ENCODE measurements at places on chromosomes 16 and 17.

DNA sequence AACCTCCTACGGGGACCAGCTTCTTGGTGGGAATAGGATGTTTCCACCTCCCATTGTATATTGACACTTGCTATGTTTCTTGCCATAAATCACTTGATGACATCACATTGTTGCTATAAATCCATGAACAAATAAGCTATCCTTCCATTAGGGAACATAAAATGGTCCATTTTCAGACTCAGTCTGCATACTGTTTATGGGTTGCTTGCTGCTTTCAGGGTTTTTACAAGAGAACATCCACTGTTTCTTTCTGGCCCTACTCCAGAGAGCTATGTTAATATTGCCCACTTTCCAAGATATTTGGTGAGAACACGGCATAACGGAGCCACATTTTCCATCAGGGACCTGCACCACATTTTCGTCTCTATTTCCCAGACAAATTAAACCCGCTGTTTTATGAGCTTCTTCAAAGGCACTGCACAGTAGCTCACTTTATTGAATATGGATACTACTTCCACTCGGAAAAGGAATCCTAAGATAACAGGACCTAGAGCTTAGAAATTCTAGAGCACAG, 800.2 kb downstream of the KCNJ2 start:
- no peak for DNase-seq

DNA sequence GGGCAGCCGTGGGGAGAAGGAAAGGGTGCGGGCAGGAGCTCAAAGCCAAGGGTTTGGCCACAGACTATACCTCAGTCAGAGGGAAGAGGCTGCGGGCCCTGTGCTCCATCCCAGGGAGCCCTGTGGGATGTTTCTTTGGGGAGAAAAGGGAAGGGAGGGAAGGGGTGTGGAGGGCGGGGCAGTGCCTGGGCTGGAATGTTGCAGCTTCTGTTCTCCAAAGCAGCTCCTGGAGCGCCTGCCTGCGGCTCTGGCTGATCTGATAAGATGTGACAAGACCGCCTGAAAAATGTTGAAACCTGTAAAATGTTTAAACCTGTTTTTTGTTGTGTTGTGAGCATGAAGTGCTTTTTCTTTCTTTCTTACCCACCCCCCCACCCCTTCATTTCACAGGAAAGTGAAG, 32.8 kb downstream of the WNT3 start:
- no peak for DNase-seq

GRCh38 chr16:65769776-65770438, 596.6 kb upstream of the CDH5 start:
- peak; percentile 27 for DNase-seq

DNA sequence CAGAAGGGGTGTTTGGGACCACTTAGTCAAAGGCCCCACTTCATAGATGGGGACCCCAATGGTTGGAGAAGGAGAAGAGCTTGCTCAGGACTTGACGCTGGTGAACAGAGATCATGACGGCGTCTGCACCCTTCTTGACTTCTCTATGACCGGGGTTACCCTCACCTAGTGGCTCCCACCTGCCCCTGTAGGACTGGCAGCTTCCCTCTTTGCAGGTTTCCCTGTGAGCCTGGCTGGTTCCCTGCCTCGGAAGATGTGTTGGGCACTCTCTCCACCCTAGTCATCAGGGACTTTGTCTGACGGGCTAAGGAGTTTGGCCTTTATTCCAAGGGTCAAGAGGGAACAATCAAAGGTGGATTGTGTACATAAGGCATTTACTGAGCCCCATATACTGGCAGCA, 22.7 kb downstream of the TBX4 start:
- no peak for DNase-seq

DNA sequence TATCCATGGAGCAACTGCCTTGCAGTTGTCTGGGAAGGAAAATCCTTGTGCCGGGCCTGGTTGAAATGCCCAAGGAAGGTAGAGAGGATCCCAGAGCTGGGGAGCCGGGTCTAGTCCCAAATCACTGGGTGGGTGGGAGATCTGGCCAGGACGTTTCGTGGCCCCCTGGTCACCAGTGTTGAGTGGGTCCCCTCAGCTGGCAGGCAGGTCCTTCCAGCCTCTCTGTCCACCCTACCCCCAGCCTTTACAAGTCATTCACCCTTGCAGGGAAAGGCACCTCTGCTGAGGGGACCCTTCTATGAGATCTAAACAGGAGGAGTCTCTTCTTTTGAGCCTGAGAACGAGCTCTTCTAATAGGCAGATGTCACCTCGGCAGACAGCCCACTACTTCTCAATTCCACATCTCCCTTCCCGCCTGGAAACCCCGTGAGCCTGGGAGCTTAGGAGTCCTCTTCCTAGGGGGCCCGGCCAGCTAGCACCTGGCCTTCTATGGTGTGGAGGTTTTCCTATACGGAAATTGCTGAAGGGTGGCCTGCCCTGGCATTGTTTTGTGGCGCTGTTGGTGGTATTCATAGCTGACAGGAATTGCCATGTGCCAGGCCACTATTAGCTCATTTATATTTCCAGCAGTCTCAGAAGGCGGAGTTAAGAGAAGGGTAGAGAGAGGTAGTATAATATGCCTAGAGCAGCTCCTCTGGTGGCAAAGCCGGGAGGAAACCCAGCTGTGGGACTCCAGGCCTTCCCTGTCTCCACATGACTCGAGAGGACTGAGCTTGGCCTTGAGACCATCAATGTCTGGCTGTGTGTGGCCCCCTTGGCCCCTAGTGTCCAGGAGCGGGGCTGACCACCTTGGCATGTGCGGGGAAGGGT, 13.3 kb downstream of the MPRIP start:
- no peak for DNase-seq

DNA sequence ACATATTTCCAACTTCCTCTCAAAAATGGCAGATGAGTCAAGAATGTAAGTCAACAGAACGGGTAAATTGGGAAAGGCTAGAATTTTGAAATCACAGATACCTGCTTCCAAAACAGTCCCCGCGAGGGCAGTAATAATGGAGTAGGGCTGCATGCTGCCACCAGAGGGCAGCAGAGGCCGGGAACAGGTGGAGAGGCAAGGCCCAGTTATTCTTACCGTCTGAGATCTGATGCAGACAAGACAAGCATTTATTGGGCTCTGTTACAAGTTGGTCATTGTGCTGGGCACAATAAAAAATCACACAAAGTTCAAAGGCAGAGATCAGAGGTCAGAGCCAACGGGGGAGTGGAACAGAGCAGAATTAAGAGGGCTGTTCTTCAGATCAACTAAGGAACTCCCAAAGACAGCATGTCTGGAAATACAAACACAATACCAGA, 8.8 kb upstream of the MLKL start:
- peak; percentile 36 for DNase-seq

DNA sequence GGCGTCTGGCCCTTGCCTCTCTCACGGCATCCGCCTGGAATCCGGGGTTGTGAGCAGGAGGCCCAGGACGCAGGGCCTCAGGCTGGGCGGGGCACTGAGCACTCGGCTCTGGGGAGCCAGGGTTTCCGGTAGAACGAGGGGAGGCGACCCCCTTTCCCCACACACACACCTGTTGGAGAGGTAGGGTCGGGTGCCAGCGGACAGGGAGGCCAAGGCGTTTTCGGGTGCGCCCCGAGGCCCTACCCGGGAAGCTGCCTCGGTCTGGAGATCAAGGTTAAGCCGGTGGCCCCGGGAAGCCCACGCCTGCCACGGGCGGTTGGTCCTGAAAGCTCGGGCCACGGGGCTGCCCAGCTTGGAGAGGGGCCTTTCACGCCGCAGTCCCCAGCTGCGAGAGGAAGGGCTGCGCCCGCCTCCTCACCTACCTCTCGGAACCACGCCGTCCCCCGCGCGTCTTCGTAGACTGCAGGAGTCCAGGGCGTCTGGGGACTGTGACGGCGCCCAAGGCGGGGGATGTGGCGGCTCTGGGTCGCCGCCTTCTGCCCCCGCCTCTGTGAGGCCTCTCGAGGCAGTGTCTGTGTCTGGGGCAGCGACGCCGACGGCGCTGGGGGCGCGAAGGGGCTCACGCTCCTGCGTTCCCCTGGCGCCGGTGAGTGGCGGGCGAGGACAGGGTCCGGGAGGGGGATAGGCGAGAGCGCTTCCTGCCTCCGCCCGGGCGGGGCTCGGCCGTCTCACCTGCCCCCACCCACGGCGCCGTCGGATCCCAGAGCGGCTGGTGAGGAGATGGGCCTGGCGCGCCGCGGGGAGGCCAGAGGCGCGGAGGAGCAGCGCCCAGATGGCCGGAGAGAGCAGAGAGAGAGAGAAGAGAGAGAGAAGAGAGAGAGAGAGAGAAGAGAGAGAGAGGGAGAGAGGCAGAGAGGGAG, 20.3 kb upstream of the HOXB9 start:
- DNase-seq = no peak

DNA sequence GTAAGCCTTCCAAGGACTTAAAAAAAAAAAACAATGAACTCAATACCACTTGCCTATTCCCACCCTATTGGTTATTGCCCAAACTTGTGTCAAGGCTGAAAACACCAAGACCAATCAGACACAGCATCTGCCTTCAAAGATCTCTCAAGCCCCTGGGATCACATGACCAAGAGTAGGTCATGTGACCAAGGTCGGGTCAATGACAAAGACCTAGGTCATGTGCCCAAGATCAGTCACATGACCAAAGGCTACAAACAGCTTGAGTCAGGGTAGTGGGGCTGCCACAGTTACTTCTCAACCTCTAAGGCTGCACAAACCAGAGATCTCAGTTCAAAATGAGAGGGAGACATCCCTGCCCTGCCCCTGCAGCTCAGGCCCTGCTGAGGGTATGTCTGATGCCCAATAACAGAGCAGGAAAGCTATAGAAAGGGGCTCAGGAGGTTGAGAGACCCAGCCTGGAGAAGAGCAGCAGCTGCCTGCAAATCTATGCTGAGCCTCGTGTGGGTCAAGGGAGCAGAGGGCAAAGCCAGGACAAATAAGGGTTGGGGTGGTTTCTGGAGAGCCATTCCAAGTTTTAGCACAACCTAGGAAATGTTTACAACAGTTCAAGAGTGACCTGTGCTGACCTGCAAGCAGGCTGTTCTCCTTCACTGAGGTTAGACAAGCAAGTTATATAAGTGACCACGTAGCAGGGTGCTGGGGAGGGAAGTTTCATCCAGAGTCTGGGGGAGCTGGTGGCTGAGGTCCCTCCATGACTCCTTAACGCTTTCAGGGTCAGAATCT, 48.8 kb downstream of the PIMREG start:
- no peak for DNase-seq

DNA sequence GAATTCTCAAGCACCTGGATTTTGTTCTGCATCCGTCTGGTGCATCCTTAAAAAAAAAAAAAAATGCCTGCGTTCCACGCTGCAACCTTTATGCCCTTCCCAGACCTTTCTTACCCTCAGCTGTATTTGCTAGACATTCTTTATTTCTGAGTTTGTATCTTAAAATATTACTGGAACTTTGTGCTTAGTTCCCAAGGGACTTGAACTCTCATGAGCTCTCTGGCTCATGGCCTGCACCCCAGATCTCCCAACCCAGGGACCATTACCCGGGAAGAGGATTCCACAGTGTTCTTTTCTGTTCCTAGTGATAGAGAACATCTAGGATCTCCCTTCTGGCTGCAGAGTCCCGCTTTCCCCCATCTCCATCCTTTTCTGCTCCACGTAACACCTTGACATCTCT, 28.9 kb upstream of the CLEC18A start:
- DNase-seq = no peak

- DNase-seq = peak; percentile 5
These were observed 17.0 kb upstream of the ABCA8 start for GRCh38 chr17:68972119-68972704.

- no peak for DNase-seq
These were observed 18.9 kb upstream of the HYDIN start for GRCh38 chr16:71249399-71249798.

- no peak for DNase-seq
These were observed 125.1 kb downstream of the PITPNC1 start for GRCh38 chr17:67502151-67502550.

GRCh38 chr17:83128306-83129240, 49.2 kb downstream of the METRNL start:
- no peak for DNase-seq

DNA sequence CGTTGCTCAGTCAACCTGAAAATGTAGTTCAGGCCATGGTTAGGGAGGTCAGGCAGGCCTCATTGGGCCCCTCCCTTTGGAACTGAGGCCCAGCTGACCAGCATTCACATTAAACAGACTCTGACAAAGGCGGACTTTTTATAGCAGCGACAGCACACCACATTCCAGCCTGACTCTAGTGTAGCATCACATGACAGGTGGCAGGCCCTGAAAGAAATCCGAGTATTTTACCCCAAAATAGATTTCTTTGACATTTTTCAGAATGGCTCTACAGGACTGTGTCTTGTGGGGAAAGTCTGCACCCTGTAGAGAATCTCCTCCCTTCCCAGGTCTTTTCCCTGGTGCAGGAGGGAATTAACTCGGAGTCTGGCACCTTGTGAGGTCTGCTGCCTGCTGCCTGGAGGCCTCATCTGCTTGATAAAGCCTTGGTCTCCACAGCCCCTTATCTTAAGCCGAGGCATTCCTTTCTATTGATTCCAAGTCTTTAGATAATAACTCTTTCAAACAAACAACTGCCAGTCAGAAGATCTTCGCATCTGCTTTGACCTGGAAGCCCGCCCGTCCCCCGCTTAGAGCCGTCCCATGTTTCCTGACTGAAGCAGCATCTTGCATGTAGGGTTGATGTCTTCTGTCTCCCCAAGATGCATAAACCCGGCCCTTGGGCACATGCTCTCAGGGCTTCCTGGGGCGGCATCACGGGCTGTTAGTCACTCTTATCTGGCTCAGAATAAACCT, 44.0 kb upstream of the CAPN15 start:
- DNase-seq = no peak

DNA sequence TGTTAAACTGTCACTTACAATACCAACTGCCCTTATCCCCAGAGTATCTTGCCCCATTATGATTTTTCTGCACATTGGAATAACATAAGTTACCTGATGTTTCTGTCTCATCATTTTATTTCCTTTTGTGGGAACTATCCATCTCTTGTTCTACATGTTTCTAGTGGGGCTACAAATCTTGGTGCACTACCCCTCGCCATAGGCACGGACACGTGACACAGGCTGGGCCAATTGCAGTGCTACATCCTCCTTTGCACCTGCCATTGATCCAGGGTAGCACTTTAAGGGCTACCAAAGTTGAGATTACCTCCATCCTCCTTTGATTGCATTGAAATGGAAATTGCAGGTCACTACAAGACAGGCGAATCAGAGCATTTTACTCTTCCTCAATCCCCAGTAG, 14.2 kb upstream of the SYT17 start:
- DNase-seq = no peak

DNA sequence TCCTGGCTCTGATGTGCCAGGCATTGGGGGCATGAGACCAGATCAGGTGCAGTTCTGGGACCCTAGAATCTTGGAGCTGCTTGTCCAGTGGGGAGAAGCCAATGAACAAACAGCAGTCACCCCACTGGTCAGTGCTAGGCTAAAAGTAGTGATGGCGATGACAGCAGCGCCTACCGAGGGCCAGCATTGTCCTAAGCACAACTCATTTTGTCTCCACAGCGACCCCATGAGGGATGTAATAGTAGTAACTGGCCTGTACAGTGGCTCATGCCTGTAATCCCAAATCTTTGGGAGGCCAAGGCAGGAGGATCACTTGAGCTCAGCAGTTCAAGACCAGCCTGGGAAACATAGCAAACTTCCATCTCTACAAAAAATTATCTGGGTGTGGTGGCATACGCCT, 6.2 kb downstream of the SMCR8 start:
- no peak for DNase-seq

Measured in non-pigmented ciliary epithelial cell (primary cell).